Stimulated activated CD4-positive, alpha-beta T cell treated with anti-CD3 and anti-CD28 coated beads, TNF-alpha, amount 100 ng/mL, for 4 hours (primary cell): ENCODE measurements at places on chromosomes 12 and 14.

- no peak for DNase-seq
Observed at GRCh38 chr14:105177082-105177481, 4.0 kb downstream of the NUDT14 start.

GRCh38 chr12:69026336-69026735, 93.4 kb upstream of the CPM start:
- no peak for DNase-seq

DNA sequence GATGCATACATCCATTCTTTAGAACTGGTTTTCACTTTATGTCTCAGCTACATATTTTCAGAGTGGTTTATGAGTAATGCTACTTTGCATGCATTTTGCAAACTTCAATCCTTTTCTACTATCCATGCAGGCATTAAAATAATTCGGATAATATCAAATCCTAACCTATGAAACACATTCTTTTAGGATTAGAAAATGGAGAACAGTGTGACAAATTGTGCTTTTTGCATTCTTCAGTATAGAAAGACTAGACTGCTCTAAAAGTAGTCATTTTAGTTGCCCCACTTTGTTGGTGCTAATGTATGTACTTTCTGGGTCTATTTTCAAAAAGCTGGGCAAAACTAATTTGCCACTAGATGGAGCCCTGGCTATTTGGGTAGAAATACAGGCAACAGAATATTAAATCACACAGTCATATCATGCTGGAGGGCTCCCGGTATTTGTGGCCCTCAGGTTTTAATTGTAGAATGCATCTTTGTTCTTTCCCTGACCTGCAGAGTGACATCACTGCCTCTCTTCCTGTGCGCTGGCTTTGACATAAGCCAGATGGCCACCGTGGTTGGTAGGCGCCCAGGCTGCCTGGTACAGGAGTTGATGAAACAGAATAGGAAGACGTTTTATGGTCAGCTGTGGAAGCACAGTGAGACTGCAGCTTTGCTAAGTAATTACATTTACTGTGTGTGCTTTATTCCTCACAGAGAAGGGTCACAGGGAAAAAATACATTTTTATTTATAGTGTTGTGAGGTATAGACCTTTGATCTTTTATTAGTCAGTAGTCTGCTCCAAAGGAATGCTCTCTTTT, 28.1 kb downstream of the MSRB3 start:
- DNase-seq = no peak

GRCh38 chr14:92756446-92756845, 8.0 kb upstream of the LGMN start:
- DNase-seq = no peak

DNA sequence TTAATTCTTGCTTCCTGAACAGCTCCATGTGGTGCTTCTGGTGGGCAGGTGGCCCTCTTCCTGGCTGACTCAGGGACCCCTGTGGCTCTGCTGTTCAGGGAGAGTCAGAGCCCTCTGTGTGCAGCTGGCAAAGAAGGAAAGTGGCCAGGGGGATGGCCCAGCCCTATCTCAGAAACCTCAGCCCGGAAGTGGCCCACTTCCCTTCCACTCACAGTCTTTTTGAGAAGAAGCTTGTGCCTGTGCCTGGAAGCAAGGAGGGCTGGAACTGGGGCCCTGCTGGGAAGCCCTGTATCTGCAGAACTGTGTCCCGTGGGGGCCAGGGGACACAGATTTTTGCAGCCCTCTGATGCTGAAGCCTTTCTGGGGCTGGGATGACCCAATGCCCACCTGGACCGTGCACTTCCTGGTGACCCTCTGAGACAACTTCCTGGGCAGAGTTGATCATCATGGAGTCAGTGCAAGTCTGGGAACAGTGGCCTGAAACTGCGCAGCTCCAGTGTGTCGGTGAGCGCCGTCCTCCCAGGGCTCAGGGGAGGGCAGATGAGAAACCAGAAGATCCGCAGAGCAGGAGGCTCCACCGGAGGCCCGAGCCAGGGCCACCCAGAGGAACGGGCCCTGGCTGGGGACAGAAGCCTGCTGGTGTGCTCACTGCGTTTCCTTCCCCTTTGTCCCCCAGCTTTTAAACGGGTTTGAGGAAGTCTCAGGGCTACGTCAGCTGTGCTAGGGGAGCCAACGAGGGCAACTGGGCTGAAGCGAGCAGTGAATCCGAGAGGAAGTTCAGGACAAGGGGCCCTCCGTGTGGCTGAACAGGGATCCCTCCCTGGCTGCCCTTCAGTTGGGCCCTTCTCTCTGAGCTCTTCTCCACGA, 217.4 kb upstream of the RTL1 start:
- no peak for DNase-seq

GRCh38 chr12:104520242-104520900, 63.6 kb downstream of the CHST11 start:
- DNase-seq = no peak

DNA sequence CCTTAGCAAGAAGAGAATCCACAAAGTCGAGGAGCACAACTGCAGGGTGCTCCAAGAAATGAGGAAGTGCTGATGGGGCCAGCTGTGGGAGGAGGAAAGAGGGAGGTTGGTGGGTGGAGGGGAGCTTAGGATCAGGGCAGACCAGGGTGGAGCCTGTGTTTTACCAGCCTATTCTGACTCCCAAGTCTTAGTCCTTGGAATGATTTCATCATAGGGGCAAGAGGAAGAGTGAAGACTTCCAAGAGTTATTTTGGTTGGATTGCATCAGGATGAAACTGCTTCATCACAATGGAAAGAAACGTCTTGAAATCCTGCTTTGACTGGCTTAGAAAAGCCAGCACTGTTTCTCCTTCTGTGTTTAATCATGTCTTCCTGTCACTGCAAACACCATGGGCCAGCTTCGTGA, 194.0 kb downstream of the DPF3 start:
- DNase-seq = no peak

GRCh38 chr14:79749065-79749464, 462.2 kb downstream of the DIO2 start:
- no peak for DNase-seq

DNA sequence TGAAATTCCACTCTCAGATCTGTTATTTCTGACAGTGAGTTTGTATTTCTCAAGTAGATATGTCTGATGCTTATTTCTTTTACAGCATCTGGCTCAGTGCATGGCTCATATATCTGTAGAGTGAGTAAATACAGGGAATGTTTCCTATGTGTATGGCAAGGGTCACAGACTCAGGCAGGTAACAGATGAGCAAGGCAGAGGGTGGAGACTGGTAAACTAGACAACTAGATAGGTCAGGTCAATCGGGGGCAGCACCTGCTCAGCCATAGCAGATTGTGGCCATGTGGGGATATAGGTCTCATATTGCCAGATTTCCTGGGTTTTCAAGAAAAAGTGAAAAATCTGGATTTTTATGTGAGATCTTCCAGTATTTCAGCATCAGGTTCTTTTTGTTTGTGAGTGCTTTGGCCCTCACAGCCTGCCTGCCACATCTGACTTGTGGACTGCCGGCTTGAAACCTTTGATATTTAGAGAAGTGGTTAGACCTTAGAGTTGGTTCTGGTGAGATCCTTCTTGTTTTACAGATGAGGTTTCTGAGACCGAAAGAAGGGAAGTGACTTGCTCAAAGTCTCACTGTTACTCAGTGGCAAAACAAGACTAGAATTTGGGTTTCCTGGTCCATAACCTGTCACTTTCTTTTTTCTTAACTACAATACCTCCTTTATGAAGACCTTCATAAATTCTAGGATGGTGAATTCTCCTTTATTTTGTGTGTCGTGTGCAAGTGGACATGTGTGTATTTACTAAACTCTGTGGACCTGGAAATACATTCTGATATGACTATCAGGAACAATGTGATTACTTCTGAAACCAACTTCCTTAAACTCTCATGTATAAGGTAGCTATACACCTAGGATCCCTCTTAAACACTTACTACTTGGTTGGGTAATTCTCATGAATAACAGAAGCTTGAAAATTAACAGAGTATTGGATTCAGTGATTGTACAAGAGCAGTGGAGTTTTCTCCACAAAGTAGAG, 34.4 kb downstream of the PROX2 start:
- DNase-seq = no peak

GRCh38 chr14:38611928-38612327, 356.0 kb upstream of the CLEC14A start:
- DNase-seq = no peak

- DNase-seq = no peak
Observed at GRCh38 chr14:46989566-46989965, 338.0 kb upstream of the RPL10L start.

- DNase-seq = no peak
Observed at GRCh38 chr14:62631176-62631575, 414.1 kb downstream of the KCNH5 start.

DNA sequence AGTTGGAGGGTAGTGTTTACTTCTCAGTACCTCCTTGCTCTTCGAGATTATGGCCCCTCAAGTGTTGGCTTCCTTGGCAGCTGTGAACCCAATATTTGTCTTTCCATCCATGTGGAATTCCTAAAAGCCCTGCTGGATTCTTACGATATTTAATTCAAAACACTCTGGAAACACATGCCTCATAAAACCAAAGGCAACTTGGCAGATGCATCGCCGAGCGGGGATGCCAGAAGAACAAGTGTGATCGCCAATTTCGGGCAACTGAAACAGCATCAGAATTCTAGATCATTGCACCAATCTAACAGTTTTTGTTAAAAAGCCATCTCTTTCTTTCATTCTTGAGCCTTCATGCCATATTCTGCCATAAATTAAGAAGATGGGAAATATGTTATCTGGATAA, 934.4 kb downstream of the AACS start:
- no peak for DNase-seq

- DNase-seq = no peak
Observed at GRCh38 chr12:114676142-114676741, 7.7 kb downstream of the TBX3 start.

GRCh38 chr14:72643317-72643801, 250.5 kb downstream of the DPF3 start:
- no peak for DNase-seq

GRCh38 chr14:73261520-73262426, 24.5 kb downstream of the PAPLN start:
- no peak for DNase-seq

GRCh38 chr14:22658946-22659345, 14.8 kb upstream of the OR6J1 start:
- no peak for DNase-seq

DNA sequence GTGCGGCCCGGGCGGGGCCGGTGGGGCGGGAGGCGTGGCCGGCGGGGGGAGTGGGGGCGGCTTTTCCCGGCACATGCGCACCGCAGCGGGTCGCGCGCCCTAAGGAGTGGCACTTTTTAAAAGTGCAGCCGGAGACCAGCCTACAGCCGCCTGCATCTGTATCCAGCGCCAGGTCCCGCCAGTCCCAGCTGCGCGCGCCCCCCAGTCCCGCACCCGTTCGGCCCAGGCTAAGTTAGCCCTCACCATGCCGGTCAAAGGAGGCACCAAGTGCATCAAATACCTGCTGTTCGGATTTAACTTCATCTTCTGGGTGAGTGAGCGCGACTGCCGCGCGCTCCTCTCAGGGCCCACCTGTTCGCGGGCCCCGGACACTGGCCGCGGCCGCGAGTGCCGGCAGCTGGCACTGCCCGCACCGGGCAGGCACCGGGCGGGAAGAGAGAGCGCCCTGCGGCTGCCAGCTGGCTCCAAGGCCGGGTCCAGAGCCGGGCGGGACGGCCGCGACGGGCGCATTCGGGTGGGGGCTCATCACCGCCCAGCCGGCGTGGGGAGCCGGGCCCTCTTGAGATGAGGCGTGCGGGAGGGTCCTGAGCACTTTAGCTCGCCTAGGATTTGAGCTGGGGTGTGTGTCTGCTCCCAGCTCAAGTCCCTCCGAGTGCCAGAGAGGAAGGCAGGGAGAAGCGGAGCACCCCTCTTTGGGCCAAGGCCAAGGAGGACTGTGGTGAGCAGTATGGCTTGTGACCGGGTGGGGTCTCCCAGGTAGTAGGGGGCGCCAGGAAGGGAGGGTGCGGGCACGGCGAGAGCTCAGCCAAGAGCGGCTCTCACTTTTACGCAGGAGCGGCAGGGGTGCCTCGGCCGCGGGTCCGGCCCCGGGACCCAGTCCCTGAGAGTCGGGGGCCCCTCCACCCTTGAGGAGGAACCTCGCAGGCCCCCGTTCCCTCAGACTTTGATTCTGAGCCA, at the start of gene CD9:
Gene CD9, plus strand, starts transcription at position 145 of the 957 bp plus-strand sequence. Its CDS starts 100 bp downstream, at position 245.
- no peak for DNase-seq

GRCh38 chr14:39897657-39898056, 465.4 kb upstream of the FBXO33 start:
- DNase-seq = no peak

GRCh38 chr14:56044196-56044595, 74.0 kb upstream of the PELI2 start:
- no peak for DNase-seq
